ENCODE measurements at places on chromosomes 3 and 15.

DNA sequence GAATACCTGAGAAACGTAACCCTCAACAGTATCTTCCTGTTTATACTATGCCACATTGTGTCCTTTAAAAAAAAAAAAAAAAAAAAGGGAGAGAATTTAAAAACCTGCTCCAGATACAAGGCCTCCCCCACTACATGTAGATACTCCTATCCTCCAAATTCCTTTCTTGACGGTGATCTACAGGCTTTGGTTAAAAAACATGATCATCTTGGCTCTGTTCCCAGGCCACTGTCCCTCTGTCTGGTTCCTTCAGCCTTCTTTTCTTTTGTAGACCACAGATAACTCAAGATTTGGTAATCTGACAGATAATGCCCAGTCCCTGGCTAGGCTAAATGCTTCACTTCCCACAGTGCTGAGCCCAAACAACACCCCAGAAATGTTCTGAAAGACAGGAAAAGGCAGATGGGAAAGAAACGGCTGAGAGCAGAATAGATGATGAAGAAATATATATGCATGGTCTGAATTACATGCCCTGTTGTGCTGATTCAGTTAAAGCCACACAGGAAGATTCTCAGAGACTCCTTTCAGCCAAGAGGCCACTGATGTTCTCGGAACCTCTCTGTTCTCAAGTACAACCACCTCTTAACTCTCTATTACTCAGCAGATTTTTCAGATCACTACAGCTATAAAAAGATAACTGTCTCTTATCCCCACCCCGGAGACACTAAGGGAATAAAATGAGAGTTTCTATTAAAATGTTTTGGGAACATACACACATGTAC, 48.3 kb downstream of the NPTN start:
- no peak for DNase-seq

- no peak for DNase-seq
Measured at GRCh38 chr3:156409694-156410093, 145.2 kb downstream of the SSR3 start.

DNA sequence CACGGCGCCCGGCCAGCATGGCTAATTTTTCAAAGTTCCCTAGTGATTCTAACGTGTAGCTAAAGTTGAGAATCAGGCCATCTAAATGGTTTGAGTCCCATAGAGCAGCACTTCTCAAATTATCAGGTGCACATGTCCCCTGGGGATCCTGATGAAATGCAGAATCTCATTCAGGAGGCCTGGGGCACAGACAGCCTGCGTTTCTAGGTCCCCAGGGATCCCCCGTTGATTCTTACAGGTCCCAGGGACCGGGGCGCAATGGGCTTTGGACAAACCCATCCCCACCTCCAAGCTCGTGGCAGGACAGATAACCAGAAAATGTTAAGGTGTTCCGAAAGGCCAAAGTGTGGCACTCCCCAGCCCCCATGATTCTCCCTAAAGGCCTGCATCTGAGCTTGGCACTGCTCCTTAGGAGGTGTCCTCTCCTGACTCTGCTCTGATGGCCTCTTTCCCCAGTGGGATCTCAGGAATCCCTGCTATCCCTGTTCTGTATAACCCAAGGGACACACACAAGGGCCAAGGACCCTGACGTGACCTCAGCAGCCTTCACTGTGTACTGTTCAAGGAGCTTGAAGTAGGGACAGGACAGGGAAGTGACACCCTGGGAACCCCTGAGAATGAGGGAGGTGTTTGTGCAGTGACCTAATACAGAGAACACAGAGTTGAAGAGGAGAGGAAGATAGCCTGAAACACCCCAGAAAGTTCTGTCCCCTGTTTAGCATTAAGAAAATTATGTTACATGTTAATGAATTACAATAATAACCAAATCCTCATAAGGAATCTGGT, 8.0 kb downstream of the LRRK1 start:
- no peak for DNase-seq

GRCh38 chr3:53844262-53845102, 1.7 kb downstream of the CHDH start:
- no peak for DNase-seq

GRCh38 chr3:110731148-110731547, 340.5 kb upstream of the NECTIN3 start:
- DNase-seq = no peak

DNA sequence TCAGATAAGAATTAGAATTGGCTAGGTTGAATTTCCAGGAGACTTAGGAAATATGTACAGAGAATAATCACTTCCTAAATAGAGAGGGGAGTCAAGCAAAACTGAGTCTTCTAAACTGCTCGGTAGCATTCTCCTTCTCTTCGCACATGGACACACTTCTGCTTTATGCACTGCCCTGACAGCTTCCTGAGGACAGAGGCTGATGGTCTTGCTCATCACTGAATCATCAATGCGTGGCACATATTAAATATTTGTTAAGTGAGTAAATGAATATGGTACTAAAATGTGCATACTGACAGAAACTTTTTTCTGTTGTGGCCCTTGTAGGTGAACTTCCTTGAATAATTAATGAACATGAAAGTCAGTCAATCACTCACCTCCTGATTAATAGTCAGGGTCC, 315.5 kb downstream of the FHIT start:
- no peak for DNase-seq
